ENCODE measurements at places on chromosomes 13 and 19.
A peak's percentile ranks its signal among the peaks of the same experiment; 100 is the strongest.

DNA sequence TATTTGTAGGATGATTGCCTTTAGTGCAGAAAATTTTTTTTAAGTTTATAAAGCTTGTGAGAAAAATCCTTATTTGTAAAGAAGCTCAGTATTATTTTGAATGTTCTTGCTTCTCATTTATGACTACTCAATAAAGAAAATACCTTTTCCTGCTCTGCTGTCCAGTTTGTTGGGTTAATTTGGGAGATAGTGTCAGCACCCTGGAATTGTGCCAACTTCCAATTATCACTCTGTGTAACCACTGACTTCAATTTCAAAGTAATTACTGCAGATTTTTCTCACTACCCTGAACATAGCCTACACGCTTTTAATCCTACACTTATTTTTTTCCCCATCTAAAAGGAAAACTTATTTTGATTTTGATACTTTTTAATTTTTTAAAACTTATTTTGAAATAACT, 93.1 kb downstream of the GGACT start:
- no peak for DNase-seq

DNA sequence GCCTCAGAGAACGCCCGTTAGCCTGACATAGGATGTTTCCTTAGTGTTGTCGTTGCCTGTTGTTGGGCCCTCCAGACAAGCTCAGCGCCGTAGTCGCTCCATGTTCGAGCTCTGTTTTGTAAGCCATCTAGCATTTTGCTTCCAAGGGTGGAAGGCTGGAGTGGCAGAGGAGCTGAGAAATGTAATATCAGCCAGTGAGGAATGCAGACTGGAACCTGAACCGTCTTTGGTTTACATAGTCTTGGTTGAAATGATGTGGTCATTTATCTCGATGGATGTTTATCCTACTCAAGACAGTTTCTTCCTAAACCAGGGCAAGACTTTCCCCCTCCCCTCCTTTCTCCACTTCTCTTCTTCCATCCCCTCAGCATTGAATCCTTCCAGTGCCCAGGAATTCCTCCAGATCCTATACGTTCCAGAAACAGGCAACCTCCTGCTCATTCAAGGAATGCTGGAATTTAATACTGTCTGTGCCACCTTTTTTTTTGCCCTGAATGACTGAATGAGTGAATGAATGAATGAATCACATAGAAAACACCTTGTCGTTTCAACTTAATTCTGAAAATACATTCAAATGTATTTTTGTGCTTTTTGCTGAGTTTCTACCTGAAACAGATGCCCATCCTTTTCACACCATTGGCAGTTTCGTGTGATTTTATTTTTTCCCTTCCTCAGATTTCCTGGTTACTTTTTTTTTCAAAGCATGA, 109.5 kb upstream of the MBNL2 start:
- no peak for DNase-seq

DNA sequence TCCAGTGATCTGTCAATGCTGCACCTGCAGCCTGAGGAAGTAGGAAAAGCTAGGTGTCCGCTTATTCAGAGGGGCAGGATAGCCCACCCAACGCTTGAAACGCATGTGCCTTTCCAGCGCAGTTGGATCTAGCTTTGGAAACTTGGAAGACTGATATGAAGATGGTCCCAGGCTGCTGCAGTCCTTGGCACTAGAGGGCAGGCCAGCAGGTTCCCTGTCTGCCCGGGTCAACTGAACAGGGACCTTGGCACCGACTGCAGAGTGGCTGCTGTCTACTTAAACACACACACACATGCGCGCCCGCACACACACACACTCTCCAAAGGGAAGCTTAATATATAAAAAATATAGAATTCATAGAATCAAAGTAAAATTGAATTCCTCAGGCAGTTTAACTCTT, 100.0 kb downstream of the TSHZ3 start:
- no peak for DNase-seq

GRCh38 chr19:38210458-38210987, 13.5 kb downstream of the DPF1 start:
- peak; percentile 58 for DNase-seq

DNA sequence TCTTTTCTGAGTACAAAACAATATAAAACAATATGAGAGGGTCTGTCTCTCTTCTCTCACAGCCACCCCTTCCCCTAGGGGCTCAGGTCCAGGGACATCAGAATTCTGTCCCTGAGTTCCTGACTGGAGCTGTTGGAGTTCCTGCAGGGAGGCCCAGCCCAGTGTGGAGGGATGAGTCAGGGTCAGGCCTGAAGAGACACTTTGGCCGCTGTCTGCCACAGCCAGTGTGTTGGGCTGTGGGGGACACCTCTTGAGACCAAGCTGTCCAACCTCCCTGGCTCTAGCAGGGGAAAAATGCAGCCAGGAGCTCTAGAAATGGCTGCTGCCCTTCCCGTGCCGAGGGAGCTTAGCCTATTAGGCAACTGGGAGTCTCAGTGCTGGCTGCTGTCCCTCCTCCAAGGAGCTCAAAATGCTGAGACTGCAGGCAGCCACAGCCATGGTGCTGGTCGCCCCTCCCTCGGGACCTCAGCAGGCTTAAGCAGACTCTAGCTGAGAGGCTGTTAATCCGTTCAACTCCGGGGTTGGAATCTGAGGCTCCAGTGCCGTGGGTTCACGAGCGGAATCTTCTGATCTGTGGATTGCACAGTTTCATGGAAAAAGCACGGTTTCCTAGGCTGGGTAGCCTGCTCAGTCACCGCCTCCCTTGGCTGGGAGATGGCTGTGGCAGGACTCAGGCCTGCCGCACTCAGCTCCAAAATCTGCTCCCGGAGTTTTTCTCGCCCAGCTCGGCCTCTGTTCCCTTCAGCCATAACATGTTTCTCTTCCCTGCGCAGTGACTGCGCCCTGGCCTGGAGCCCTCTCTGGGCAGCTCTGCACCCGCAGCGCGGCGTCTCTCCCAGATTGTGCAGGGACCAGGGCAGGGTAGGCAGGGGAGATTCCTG, 3.8 kb upstream of the ZNF626 start:
- no peak for DNase-seq

GRCh38 chr13:33210090-33210489, 75.5 kb downstream of the STARD13 start:
- DNase-seq: no peak

DNA sequence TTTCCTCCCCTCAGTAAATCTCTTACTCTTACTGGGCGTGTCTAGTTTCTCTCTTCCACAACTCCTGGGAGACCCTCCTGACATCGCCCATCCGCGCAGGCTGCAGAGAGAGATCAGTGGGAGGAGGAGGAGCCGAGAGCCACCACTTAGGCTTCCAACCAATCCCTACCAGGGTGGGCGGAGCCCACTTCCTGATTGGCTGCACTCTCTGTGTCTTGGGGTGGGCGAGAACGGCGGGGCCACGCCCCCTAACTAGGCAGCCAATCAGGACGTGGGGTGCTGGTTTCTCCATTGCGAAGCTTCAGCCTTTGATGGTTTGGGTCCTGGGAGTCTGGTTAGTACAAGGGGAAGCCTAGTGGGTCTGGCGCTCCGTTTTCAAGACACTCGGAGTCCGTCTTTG, at the start of gene PMIS2:
Gene PMIS2, plus strand, starts transcription at position 326 of the 400 bp plus-strand sequence. CDS start 87 bp downstream, outside the sequence.
- DNase-seq: peak; percentile 3

DNA sequence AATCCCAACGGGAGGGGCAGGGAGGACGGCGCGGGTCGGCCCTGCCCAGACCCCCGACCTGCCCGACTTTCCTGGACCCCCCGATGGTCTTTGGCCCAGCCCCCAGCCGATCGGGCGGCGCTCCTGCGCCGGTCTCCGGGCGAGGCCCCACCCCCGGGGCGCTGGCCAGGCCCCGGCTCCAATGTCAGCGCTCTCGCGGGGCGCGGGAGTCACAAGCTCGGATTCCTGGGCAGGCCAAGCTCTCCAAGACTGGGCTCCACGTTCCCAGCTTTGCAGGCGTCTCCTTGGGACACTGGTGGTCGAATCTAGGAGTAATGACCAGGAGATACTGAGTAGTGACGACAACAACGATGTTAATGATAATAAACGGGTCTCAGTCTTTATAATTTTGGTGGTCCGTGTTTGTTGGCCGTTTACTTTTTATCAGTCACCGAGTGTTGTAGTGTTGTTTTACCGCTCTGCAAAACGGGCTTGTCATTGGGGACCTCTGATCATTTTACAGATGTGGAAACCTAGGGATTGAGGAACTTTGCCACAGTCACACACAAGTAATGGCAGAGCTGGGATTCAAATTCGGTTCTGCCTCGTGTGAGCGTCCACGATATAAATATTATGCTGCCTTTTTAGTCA, 545 bp downstream of the RAD23A start:
- peak; percentile 78 for DNase-seq

DNA sequence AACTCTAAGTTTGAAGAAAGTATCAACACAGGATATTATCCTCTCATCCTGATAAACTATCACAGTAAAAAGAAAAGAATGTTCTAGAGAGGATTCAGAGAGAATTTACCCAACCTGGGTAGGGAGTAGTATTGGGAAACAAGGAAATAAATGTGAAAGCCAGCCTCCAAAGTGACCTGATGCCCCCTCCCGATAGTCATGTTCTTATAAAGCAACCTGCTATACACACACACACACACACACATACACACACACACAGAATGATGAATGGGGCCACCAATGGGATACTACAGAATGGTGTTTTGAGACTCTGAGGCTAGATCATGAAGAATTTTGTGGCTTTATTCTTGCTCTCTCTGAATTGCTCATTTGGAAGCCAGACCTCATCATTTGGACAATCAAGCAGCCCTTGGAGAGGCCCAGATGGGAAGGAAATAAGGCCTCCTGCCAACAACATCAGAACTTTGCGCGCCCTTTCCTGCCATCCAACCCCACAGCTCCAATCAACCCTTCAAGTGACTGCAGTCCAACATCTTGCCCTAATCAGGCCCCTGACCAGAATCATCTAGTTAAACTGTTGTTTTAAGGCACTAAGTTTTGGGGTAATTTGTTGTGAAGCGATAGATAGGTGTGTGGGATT, 807.9 kb upstream of the ARGLU1 start:
- DNase-seq: no peak

- DNase-seq: no peak
These were observed 95.2 kb downstream of the USP12 start for GRCh38 chr13:27076421-27076820.

DNA sequence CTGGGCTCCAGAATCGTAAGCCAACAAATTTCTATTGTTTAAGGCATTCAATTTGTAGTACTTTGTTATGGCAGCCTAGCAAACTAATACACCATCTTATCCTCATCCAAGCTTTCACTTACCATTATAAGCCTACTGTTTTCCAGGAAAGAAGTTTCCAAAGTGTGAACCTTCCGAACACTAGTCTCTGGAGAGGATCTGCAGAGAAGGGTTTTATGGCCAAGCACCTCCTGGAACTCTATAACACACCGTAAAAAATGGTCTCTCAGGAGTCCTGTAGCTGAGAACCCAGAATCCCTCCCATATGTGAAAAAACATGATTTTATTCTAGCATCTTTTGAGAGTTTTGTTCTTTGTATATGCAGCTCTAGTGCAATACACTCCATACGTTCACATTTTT, 142.1 kb downstream of the POSTN start:
- DNase-seq: no peak

DNA sequence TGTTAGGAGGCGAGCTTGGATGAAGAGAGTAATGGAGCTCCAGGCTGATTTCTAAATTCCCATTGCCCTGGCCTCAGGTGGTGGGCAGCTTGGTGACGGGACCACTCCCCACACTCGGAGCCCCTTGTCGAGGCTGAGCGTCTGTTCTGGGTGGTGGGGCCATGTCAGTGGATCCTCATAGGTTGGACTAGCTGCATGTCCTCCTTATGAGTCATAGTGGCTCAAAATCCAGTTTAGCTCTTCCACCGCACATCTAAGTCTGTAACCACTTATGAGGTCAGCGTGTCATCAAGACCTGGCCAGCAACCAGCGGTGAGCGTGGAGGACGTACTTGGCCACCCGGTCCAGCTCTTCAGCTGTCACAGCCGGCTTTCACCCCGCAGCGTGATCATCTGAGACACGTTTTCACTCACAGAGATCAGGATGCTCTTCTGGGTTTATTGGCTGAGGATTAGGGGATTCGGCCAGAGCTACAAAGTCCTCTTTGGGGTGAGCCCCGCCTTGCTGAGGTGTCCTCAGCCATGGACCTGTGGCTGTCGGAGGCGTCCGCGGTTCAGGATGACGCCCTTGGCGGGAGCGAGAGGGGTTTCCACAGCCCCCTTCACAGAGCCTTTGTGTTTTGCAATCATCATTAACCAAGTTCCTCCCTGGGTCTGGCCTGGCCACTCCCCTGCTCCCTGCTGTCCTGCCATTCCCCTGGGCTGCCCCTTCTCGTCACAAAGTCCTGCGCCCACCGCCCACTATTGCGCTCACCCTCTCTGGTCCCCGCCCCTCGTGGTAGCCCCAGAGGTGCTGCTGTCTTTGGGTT, 41.9 kb downstream of the ADPRHL1 start:
- peak; percentile 90 for DNase-seq

DNA sequence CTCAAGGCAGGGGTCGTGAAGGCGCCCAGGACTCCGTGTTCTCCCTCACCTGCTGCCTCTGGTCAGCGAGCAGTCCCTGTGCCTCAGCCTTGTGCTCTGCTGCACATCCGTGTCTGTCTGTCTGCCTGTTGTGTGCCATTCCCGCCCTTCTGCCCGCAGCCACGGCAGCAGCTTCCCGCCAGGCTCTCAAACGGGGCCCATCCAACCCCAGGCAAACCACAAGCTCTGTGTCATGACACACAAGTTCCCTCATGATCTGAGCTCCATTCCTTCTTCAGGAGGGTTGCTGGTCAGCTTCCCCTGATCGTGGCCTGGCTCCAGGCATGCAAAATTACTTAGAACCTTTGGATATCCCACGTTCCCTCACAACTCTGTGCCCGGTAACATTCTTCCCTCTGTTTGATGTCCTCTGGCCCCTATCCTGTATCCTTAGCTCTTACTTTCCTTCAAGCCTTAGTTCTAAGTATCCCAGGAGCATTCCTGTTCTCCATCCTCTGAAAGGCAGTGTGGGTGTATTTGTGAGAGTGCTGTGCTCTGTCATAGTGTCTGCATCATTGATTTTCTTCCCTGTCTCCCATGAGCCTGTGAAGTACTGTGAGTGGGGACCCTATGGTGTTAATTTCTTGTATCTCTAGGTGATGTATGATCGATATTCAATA, 3.2 kb downstream of the GPR183 start:
- no peak for DNase-seq

GRCh38 chr19:16403151-16403977, 68.4 kb downstream of the EPS15L1 start:
- DNase-seq: no peak

DNA sequence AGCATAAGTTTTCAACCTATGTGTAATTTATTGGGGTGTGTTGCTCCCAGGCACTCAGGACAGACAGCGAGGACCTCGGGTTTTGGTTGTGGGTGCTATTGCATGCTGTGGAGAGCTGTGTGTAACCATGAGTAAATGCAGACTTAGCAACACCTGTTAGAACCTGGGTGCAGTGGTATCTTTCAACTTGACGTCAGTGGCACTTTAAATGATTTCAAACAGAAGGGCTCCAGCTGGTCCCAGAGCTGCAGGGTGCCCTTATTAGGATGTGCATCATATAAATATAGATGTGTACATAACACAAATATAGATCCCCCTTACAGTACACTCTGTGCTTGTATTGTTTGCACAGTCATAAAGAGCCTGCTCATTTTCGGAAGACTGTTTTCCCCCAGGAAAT, 228.3 kb upstream of the IRS2 start:
- no peak for DNase-seq

GRCh38 chr13:20513466-20513995, 12.1 kb downstream of the CRYL1 start:
- DNase-seq: no peak

- peak; percentile 59 for DNase-seq
These were observed 17.6 kb downstream of the LIG1 start for GRCh38 chr19:48152551-48152950.

GRCh38 chr19:3186891-3187661, 1.3 kb downstream of the NCLN start:
- DNase-seq: no peak

- DNase-seq: no peak
These were observed 5.3 kb upstream of the MAB21L1 start for GRCh38 chr13:35481777-35482176.

- DNase-seq: no peak
These were observed 32.0 kb upstream of the ASF1B start for GRCh38 chr19:14168259-14168972.
